ENCODE measurements at places on chromosomes 7 and 10. TPM values are rescaled to one million over a fixed set of nuclear protein-coding genes. Genes with fewer than 3 reads are reported as not detected.

GRCh38 chr10:79181698-79182521, 113.1 kb downstream of the ZMIZ1 start:
- H3K36me3 ChIP-seq, result no peaks in the 10 kb centered on the region
- peak; percentile 72 for DNase-seq
- no peak overlapping the region for H3K4me3 ChIP-seq
- H3K27me3 ChIP-seq, result no peaks in the 10 kb centered on the region

GRCh38 chr10:124240839-124241291, 147.5 kb upstream of the CHST15 start:
- H3K4me3 ChIP-seq, result no peak overlapping the region
- no peaks in the 10 kb centered on the region for H3K4me1 ChIP-seq
- H3K36me3 ChIP-seq, result no peaks in the 10 kb centered on the region

GRCh38 chr7:144137501-144137900, 14.5 kb downstream of the OR2A14 start:
- no peaks in the 10 kb centered on the region for H3K27me3 ChIP-seq
- no peaks in the 10 kb centered on the region for H3K4me1 ChIP-seq

GRCh38 chr7:153584132-153584531, 468.1 kb upstream of the DPP6 start:
- H3K27ac ChIP-seq, result no peak overlapping the region
- DNase-seq, result no peak
- no peaks in the 10 kb centered on the region for H3K4me1 ChIP-seq
- H3K27me3 ChIP-seq, result peaks cover 9% of the 10 kb centered on the region

DNA sequence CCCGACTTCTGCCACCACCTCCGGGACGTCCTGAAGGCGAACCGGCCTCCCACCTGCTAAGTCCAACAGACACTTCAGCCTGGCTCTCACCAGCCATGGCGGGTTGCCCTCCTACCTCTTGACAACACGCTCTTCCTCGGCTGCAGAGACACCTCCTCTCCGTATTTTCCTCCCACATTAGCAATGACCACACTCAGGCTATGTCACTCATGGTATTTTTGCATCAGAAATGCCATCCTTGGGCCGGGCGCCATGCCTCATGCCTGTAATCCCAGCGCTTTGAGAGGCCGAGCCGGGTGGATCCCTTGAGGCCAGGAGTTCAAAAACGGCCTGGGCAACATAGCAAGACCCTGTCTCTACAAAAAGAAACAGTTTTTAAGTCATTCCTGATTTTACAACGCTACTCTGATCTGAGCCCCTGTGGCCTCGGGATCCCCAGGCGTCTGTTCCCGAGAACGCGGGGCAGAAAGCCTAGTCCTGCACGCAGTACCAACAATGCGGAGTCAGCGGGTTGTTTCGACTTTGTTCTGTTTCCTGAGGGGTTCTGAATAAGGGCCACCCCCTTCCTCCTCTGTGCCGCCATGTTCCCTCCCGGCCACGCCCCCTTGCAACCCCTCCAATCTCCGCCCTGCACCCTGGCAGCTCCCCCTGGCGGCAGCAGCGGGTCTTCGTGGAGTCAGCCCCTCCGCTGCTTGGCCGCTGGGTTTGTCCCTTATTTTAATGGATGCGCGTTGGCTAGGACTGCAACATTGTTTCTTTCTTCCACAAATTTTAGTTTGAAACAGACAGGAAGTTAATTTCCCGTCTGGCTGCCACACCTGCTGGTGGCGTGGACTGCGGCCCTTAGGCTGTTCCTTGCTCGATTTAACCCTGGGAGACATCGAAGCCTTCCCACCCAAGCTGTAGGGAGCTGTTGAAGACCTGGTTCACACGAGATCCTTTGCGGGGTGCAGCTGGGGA, 9.7 kb upstream of the ZFAND2A start:
- peak overlapping the region; percentile 54 for H3K4me3 ChIP-seq
- H3K36me3 ChIP-seq, result no peaks in the 10 kb centered on the region
- H3K27ac ChIP-seq, result peak overlapping the region; percentile 20
- no peaks in the 10 kb centered on the region for H3K27me3 ChIP-seq

DNA sequence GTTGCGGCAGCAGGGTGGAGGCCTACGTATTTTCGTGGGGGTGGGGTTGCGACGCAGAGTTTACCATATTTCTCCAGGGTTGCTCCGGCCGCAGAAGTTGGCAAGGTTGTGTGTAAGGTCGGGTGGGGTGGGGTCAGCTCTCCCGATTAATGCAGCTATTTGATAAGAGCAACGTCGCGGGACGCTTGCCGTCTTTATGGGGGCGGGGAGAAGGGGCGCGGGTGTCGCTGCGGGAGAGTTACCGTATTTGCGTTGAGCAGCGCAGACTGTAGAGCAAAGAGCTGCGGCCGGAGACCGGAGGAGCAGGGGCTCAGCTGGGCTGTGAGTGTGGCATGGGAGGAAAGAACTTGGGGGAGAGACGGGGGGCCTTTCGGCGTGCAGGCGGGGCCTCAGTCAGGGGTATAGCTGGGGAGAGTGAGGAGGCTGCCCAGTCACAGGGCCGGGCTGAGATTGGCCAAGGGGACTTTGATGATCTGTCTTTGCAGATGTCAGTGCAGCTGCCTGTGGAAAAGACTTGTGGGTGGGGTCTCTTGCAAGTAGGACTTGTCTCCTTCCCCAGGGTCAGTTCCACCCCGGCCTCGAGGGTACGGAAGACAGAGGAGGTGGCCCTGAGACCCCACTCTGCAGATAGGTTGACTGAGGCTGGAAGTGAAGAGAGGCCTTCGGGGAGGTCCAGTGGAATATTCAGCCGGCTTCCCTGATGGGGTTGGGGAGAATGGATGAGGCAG, 26.6 kb downstream of the ZNF775 start:
- no peaks in the 10 kb centered on the region for H3K27me3 ChIP-seq
- DNase-seq, result peak; percentile 36

- no peaks in the 10 kb centered on the region for H3K27me3 ChIP-seq
- H3K4me3 ChIP-seq, result no peak overlapping the region
- H3K4me1 ChIP-seq, result no peaks in the 10 kb centered on the region
- no peak for DNase-seq
- no peak overlapping the region for H3K27ac ChIP-seq
- no peaks in the 10 kb centered on the region for H3K36me3 ChIP-seq
Observed at GRCh38 chr10:132162590-132163277, 24.0 kb upstream of the DPYSL4 start.

- no peak overlapping the region for H3K4me3 ChIP-seq
- no peaks in the 10 kb centered on the region for H3K4me1 ChIP-seq
- H3K27ac ChIP-seq, result no peak overlapping the region
- 0 out of 2 replicates have a peak, but pooled peaks cover 5% of the 10 kb centered on the region for H3K27me3 ChIP-seq
Observed at GRCh38 chr7:98024075-98024474, 34.1 kb upstream of the OCM2 start.

DNA sequence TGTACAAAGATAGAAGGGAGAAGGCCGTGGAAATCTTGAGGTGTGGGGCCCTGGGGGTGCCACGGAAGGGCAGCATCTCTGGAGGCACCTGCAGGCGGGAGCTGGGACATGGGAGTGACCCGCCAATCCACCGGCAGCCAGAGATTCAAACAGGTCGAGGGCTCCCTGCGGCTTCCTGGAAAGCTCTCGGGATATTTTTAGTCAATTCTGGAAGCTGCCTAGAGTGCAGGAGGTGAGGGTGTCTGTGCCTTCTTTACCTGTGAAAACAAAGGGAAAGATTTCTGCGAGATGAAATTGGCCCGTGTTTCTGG, 16.6 kb downstream of the MNX1 start:
- peaks cover 3% of the 10 kb centered on the region for H3K4me1 ChIP-seq
- DNase-seq, result no peak
- H3K4me3 ChIP-seq, result no peak overlapping the region
- H3K36me3 ChIP-seq, result no peaks in the 10 kb centered on the region

GRCh38 chr7:48084727-48085432, 4.2 kb upstream of the UPP1 start:
- peak; percentile 96 for DNase-seq
- H3K27ac ChIP-seq, result peak overlapping the region; percentile 89
- no peaks in the 10 kb centered on the region for H3K36me3 ChIP-seq
- no peak overlapping the region for H3K4me3 ChIP-seq
- no peaks in the 10 kb centered on the region for H3K27me3 ChIP-seq

- peaks cover 74% of the 10 kb centered on the region for H3K36me3 ChIP-seq
- H3K4me3 ChIP-seq, result no peak overlapping the region
- no peaks in the 10 kb centered on the region for H3K4me1 ChIP-seq
Observed at GRCh38 chr7:47392241-47392759, 189.6 kb downstream of the TNS3 start.

DNA sequence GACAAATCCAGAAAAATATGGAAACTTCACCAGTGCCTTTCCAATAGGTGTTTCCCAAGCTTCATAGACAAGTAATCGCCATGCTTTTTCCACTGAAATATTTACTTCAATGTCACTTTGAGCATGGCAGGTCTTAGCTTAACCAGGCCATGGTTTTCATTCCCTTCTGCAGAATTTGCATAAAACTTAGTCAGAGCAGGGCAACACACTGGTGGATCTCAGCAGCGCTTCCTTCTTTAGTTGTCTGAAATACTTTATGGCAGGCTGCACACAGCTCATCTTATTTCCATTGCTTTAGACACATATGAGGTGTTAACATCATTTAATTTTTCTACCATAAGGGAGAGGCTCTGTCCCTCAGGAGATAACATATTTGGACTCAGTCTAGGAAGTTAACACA, 102.9 kb upstream of the AHR start:
- H3K4me1 ChIP-seq, result no peaks in the 10 kb centered on the region
- H3K27me3 ChIP-seq, result no peaks in the 10 kb centered on the region
- no peak overlapping the region for H3K4me3 ChIP-seq
- H3K36me3 ChIP-seq, result no peaks in the 10 kb centered on the region
- H3K27ac ChIP-seq, result no peak overlapping the region

DNA sequence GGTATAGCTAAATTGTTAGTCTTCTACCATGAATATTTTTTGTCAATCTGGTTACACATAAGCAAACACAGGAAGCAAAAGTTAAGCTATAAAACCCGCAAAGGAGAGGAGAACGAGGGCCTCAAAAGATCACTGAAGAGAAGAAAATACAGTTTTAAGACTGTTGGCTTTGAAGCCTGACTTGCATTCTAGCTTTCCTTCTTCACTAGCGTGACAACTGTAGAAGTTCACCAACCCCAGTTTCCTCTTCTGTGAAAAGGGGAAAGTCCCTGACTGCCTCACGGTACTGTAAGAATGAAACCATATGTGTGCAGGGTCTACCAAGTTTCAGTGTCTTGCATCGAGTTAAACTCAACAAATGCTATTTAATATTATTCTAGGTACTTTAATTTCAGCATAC, 7.5 kb upstream of the LRRN3 start:
- H3K36me3 ChIP-seq, result no peaks in the 10 kb centered on the region
- no peak for DNase-seq
- H3K4me3 ChIP-seq, result no peak overlapping the region
- H3K27ac ChIP-seq, result no peak overlapping the region

GRCh38 chr7:87213811-87214210, 5.7 kb downstream of the TMEM243 start:
- no peaks in the 10 kb centered on the region for H3K27me3 ChIP-seq
- DNase-seq, result no peak
- H3K4me3 ChIP-seq, result no peak overlapping the region

The COL26A1 gene
- total RNA-seq, result 0.10 TPM

The MPP7 gene
- total RNA-seq, result 5.9 TPM

The ADAM22 gene
- total RNA-seq, result 14.0 TPM

The TRPV5 gene
- not detected for total RNA-seq

The NAT16 gene
- total RNA-seq, result not detected

The PTPRZ1 gene
- total RNA-seq, result under 0.01 TPM

The DOCK4 gene
- total RNA-seq, result 8.3 TPM

The CTTNBP2 gene
- total RNA-seq, result 0.43 TPM

The BEND7 gene
- total RNA-seq, result 5.5 TPM

The AASS gene
- 50.4 TPM for total RNA-seq

The ADCY1 gene
- not detected for total RNA-seq

The VPS37D gene
- 1.2 TPM for total RNA-seq

The SUPV3L1 gene
- 38.8 TPM for total RNA-seq

The LHFPL3 gene
- 0.22 TPM for total RNA-seq

The GDF2 gene
- not detected for total RNA-seq

All from SJCRH30 (cell line).